ENCODE measurements at places on chromosomes 1 and 21.

- no peak for DNase-seq
- no peak overlapping the region for H3K4me3 ChIP-seq
- no peaks in the 10 kb centered on the region for H3K36me3 ChIP-seq
Measured at GRCh38 chr1:93960641-93961147, 51.5 kb upstream of the GCLM start.

DNA sequence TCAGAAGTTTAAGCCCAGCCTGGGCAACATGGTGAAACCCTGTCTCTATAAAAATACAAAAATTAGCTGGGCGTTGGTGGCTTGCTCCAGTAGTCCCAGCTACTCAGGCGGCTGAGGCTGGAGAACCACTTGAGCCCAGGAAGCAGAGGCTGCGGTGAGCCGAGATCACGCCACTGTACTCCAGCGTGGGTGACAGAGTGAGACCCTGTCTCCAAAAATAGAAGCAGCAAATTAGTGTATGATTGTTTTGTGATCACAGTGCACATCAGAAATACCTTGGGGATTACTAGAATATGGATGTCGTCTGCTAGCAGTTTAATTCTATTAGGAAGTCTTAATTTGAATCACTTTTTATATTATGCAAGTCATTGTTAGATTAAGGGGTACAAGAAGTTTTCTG, 59.0 kb downstream of the ZBTB17 start:
- no peaks in the 10 kb centered on the region for H3K36me3 ChIP-seq
- peak; percentile 14 for DNase-seq
- H3K4me1 ChIP-seq: peaks cover 3% of the 10 kb centered on the region
- H3K4me3 ChIP-seq: no peak overlapping the region

DNA sequence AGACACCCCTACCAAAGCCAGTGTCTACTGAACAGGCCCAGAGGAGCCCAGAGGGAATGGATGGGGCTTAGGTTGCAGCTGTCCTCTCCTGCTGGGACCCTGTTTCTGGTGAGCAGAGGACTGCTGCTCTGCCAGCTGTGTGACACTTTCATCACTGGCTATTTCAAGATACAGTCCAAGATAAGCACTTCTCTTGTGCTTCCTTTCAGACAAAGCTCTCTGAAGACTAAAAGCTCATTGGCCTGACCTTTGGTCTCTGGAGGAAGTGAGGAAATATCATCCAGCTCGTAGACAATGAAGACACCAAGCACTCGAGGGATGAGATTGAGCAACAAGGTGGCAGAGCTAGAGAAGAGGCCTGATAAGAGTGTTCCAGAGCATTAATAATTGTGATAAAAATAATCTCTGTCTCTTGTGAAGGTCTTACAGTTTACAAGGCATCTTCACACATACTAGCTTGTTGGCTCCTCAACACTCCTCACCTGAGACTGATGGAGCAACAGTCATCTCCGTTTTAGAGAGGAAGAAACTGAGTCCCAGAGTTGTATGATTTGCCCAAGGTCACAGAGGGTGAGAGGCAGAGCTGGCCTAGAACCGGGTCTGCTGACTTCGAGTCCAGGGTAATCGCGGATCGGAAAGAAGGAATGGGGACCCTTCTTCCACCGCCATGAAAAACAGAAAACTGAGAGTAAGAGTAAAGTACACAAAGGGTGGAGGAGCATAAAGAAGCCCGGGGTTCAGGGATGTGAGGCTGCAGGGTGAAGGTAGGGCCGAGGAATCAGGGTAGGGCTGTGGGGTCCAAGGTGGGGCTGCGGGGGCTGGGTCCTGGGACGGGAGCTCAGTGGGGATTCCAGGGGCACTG, 666 bp downstream of the PAFAH2 start:
- peaks cover 5% of the 10 kb centered on the region for H3K4me1 ChIP-seq
- H3K27me3 ChIP-seq: no peaks in the 10 kb centered on the region
- H3K27ac ChIP-seq: peak overlapping the region; percentile 70
- peak; percentile 66 for DNase-seq
- peak overlapping the region; percentile 68 for H3K4me3 ChIP-seq

DNA sequence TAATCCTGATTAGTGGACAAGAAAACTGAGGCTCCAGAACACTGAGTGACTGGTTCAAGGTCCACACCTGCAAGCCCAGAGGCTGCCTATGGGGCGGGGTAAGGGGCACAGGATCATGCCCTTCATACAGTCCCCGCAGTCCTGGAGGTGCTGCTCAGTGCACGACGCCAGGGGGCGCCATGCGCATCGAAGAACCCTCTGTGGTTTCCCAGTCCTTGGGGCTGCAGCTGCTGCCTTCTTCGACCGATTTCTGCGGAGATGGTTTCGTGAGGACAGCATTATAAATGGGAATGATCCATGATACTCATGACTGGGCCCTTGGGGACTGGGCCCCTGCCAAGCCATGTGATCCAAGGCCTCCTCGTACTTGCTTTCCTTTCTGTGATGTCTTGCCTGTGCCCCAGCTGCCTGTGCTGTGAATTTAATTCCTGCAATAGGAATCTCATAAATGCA, 37.1 kb upstream of the ARHGEF10L start:
- DNase-seq: peak; percentile 75
- no peaks in the 10 kb centered on the region for H3K4me1 ChIP-seq
- peaks cover 3% of the 10 kb centered on the region for H3K27me3 ChIP-seq
- H3K27ac ChIP-seq: no peak overlapping the region
- H3K36me3 ChIP-seq: no peaks in the 10 kb centered on the region
- no peak overlapping the region for H3K4me3 ChIP-seq

DNA sequence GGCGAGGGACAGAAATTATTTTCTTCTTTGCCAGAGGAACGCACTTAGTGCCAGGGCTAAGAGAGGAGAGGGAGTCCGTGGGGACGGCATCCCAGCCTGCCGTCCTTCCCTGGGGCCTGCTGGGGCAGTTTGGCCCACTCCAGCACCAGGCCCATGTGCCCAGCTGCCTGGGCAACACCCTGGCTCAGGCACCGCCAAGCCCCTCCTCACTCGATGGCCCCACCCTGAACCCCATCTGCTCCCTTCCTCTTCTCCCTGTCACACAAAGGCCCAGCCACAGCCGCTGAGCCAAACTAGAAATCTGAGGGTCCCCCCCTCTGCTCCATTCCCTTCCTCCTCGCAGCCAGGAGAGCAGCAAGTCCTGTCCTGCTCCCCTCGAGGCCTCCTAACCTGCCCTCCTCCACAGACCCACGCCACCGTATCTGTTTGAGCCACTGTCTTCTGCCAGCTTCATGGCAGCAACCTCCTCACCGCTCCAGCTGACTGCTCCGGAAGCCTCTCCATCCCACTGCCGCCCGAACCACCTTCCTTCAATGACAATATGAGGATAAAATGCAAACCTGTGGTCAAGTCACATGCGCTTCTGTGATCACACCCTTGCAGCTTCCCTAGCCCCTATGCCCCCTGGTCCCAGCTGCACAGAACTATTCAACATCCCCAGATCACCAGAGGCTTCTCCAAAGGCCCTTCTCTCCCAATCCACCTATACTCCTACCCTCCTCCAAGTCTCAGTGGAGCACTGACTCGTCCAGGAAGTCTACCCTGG, 8.4 kb upstream of the TNNI1 start:
- H3K27ac ChIP-seq: no peak overlapping the region
- H3K36me3 ChIP-seq: no peaks in the 10 kb centered on the region
- H3K27me3 ChIP-seq: peaks cover 11% of the 10 kb centered on the region

DNA sequence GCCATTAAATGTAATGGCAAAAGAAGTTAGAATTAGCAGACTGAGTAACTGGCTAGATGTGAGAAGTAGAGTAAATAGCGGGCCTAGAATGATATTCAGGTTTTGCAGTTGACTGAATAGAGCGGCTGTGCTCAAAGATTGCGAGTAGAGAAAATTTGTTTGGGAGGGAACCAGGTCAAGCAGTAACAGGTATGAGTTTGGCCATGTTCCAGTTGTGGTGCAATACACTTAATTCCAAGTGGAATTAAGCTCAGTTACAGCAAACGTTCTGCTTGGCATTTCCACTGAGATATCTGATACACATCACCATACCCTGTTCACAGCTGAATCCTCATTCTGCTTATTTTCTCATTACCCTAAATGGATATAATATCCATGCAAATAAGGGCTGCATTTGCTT, 1382.9 kb downstream of the MRPL39 start:
- H3K36me3 ChIP-seq: no peaks in the 10 kb centered on the region
- H3K4me3 ChIP-seq: no peak overlapping the region
- no peaks in the 10 kb centered on the region for H3K27me3 ChIP-seq
- H3K4me1 ChIP-seq: no peaks in the 10 kb centered on the region
- no peak overlapping the region for H3K27ac ChIP-seq
- no peak for DNase-seq

DNA sequence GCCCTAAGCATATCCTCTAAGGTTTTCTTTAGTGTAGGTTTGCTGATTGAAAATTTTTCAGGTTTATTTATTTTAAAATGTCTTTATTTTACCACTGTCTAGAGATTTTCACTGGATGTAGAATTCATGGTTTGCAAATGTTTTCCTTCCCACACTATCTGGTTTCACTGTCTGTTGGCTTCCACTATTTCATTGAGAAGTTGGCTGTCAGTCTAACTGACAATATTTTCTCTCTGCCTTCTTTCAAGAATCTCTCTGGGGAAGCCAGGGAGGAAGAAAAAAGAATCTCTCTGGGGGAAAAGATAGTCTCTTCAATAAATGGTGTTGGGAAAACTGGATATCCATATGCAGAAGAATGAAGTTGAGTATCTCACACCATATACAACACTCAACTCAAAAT, 226.0 kb downstream of the COP1 start:
- H3K4me1 ChIP-seq: peaks cover 9% of the 10 kb centered on the region
- H3K27ac ChIP-seq: no peak overlapping the region
- no peaks in the 10 kb centered on the region for H3K36me3 ChIP-seq
- no peak overlapping the region for H3K4me3 ChIP-seq
- DNase-seq: no peak

GRCh38 chr1:76302711-76303339, 228.3 kb downstream of the ST6GALNAC3 start:
- H3K36me3 ChIP-seq: no peaks in the 10 kb centered on the region
- no peak overlapping the region for H3K27ac ChIP-seq
- H3K4me1 ChIP-seq: no peaks in the 10 kb centered on the region

GRCh38 chr1:8075511-8076051, 49.5 kb upstream of the ERRFI1 start:
- H3K36me3 ChIP-seq: no peaks in the 10 kb centered on the region
- H3K27me3 ChIP-seq: no peaks in the 10 kb centered on the region
- peaks cover 10% of the 10 kb centered on the region for H3K4me1 ChIP-seq
- no peak overlapping the region for H3K27ac ChIP-seq
- H3K4me3 ChIP-seq: no peak overlapping the region

DNA sequence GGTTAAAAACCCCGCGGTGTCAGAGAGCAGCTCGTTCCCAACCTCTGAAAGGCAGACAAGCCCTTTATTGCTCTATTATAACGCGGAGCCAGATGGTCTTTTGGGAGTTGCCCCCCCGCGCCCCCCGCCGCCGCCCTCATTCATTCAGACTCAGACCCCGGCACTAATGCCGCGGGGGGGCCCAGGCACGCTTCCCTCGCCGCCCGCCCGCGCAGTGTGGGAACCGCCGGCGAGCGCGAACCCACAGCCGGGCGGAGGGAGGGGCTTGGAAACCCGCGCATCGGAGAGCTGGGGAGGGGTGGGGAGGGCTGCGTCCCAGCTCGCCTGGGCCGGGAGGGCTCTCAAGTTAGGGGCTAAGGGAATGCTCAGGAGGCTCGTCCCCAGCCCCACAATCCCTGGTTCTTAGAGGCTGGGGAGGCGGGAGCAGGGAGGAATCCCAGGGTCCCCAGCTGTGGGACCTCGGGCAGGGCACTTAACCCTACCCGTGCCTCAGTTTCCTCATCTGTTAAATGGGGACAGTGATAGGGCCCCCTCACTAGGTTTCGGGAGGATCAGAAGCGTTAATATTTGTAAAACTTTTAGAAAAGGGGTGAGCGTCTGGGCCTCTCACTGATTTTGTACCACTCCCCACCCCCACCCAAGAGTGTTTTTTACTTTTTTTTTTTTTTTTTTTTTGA, 10.9 kb upstream of the HES5 start:
- H3K27me3 ChIP-seq: no peaks in the 10 kb centered on the region
- H3K36me3 ChIP-seq: no peaks in the 10 kb centered on the region
- no peak for DNase-seq
- H3K4me1 ChIP-seq: peaks cover 2% of the 10 kb centered on the region
- H3K27ac ChIP-seq: no peak overlapping the region

GRCh38 chr1:195195423-195196057, 1412.7 kb downstream of the KCNT2 start:
- no peaks in the 10 kb centered on the region for H3K27me3 ChIP-seq
- no peaks in the 10 kb centered on the region for H3K36me3 ChIP-seq
- H3K4me1 ChIP-seq: no peaks in the 10 kb centered on the region
- H3K27ac ChIP-seq: no peak overlapping the region

DNA sequence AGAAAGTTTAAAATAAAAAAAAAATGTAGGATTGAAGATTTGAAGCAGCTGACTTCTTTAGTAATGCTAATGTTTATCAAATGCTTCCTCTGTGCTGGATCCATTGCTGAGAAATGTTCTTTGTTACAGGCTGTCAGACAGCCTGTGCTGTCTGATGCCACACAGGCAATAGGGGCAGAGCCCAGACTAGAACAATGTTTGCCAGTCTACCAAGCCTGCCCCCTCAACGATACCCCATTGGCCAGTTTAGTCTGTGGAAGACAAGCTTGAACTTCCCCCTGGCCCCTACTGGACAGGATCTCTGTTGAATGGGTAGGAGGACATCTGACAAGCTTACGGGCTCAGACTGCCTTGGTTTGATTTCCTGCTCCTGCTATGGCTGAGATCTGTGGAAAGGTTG, 79.4 kb downstream of the PAPPA2 start:
- no peak overlapping the region for H3K4me3 ChIP-seq
- H3K27me3 ChIP-seq: no peaks in the 10 kb centered on the region
- H3K4me1 ChIP-seq: no peaks in the 10 kb centered on the region
- no peaks in the 10 kb centered on the region for H3K36me3 ChIP-seq

GRCh38 chr1:6353955-6354658, 39.5 kb downstream of the ACOT7 start:
- DNase-seq: peak; percentile 26
- peaks cover 16% of the 10 kb centered on the region for H3K4me1 ChIP-seq
- H3K27me3 ChIP-seq: no peaks in the 10 kb centered on the region
- H3K4me3 ChIP-seq: no peak overlapping the region

DNA sequence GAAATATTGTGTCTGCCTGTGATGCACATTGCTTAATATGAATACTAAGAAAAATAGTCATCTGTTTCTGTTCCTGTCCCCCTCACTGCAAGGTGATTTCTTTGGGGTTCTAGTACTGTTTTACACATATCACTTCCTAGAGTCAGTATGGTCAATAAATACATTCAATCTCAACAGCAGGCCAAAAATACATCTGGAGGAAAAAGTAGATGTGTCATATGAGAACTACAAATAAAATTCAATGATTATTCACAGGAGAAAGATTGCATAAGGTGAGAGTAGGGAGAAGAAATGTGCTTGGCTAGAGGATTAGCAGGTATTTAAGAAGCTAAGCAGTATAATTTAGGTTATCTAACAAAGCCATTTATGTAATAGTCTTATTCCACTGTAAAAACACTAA, 45.3 kb upstream of the SAMSN1 start:
- no peak overlapping the region for H3K27ac ChIP-seq
- H3K4me1 ChIP-seq: no peaks in the 10 kb centered on the region
- no peak overlapping the region for H3K4me3 ChIP-seq
- DNase-seq: no peak

- no peaks in the 10 kb centered on the region for H3K27me3 ChIP-seq
- H3K4me3 ChIP-seq: no peak overlapping the region
Measured at GRCh38 chr1:56931686-56932085, 34.1 kb downstream of the C8B start.

GRCh38 chr1:20657024-20657423, 4.1 kb downstream of the DDOST start:
- H3K4me3 ChIP-seq: no peak overlapping the region
- H3K4me1 ChIP-seq: no peaks in the 10 kb centered on the region
- H3K36me3 ChIP-seq: peaks cover 25% of the 10 kb centered on the region
- no peak overlapping the region for H3K27ac ChIP-seq
- DNase-seq: no peak

GRCh38 chr1:53345996-53346813, 18.3 kb upstream of the LRP8 start:
- H3K27me3 ChIP-seq: peaks cover 12% of the 10 kb centered on the region
- no peak overlapping the region for H3K27ac ChIP-seq
- DNase-seq: no peak
- H3K4me3 ChIP-seq: no peak overlapping the region
- no peaks in the 10 kb centered on the region for H3K36me3 ChIP-seq
